ENCODE measurements at places on chromosomes 2 and 18.

DNA sequence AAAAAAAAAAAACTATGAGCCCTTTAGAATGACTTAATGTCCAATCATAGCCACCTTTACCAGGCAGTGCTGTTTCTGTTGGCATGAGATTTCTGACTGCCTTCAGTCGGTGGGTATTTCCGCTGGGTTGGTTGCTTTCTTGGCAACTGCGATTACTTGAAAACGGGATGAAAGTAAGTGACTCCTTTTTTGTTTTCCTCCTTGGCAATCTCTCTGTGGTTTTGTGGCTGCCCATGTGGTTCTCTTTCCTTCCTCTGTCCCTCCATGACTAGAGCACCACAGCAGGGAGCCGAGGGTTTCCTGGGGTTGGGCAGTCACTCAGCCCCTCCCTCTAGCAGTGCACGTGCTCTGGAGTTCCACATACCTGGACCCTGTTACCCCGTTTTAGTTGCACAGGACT, 112.1 kb downstream of the KLHL29 start:
- DNase-seq, result no peak

DNA sequence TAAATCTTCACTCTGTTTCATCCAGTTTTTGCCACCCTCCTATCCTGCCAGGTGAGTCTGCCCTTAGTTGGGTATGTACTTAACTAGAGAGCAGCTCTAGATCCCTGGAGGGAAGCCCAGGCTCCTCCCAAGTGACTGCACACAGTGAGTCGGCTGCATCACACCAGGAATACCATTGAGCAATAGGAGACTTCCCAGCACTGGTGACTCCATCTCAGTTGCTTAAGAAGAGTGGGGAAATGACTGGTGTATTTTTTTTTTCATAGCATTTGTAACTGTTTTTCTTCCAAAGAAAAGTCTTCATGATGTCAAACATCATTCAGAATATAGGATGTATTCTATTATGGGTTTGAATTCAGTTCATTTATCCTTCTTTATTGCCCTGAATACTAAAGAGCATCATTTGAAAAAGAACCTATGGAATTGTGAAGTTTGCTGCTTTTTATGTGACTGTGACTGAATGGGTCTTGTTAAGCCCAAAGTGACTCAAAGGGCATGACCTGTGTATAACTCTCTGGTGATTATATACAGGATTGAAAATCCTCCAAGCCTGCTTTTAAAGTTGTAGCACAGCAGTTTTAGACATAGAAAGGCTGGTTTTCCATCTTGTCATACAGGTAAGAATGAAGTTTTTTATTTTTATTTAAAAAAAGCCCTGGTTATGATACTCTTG, 84.3 kb downstream of the MAP3K20 start:
- DNase-seq, result peak; percentile 95

GRCh38 chr2:110871637-110872036, 139.3 kb downstream of the ACOXL start:
- no peak for DNase-seq

DNA sequence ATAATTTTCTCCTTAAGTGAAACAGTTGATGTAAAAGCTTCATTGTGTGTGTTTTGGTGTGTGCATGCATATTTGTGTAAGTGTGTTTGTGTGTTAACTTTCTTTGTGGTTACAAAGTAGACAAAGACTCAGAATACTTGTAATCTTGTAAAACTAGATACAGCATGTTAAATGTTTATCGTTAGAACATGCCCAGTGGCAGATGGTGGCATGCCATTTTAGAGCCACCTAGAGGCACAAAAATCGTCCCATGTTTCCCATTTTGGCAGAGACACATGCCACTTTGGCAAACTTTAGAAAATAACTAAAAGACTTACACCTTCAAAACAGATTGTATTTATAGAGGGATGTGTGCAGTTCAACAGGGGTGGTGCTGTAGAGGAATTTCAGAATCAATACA, 224.1 kb downstream of the LRP1B start:
- DNase-seq, result no peak

- no peak for DNase-seq
These were observed 13.5 kb downstream of the LMAN1 start for GRCh38 chr18:59345556-59345955.

- no peak for DNase-seq
These were observed 72.3 kb downstream of the FMNL2 start for GRCh38 chr2:152407204-152407721.

DNA sequence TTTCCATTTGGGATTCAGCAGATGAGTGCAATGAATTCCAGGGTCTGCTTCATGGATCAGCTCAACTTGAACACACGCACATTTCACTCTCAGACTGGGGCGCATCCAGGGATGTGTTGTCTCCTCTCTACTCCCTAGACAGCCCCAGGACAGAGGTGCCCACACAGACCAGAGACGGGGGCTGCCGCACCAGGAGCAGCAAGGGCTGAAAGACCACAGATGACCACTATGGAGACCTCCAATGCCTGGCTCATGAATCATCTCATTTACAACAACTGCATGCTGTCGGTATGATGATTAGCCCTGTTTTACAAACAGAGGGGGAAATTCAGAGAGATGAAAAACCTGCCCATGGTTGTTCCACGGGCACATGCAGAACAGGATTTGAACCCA, 63.1 kb downstream of the CYP26B1 start:
- DNase-seq, result no peak

- DNase-seq, result no peak
These were observed 187.3 kb downstream of the PID1 start for GRCh38 chr2:229083606-229084340.

DNA sequence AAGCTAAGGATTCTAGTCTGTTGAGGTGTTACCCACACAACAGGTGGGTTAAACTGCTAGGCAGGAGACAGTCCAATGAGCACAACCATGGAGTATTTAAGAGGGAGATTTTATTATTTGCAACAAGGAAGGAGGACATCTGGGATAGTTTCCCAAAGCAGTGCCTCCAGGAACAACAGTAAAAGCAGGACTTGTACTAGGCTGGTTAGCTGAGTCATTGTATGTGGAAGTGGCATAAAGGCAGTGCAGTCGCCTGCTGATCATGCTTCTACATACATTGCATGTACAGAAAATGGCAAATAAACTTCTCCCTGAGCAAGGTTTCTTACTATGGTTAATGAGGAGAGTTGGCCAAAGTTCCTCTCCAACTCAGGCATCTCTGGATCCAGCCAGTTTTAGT, 46.1 kb upstream of the CYTIP start:
- no peak for DNase-seq

- no peak for DNase-seq
These were observed 364.0 kb downstream of the METTL4 start for GRCh38 chr18:2207294-2207693.

DNA sequence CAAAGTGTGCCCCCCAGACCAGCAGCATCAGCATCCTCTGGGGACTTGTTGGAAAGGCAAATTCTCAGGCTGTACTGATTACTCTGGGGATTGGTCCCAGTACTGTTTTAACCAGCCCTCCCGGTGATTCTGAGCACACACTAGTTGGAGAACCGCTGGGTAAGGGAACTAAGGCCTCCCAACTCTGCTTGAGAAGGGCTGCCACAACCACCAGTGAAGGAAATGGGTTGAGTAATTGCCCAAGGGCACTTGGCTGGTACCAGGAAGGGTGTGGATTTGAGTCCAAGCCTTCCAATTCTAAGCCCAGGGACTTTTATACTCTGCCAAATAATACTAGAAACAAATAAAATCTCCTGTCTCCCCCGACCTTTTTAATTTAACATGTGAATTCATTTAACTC, 219.9 kb downstream of the SETBP1 start:
- DNase-seq, result no peak

DNA sequence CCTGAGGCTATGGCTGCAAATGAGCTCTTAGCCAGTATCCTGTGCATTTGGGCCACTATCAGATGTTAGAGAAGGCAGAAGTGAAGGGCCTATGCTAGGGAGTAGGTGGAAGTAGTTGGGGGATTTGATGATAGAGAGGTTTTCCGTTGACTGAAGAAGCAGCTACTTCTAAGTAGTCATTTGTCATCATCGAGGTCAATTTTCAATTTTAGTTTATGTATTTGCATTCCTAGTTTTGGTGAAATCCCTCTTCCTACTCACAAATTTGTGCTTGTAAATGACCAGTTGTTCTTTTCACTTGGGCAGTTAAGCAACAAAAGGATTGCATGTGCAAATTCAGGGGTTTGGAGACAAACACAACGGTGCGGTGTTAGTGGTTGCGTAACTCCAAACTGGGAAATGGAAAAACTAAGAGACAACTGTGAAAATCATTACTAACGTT, 48.5 kb upstream of the PELI1 start:
- no peak for DNase-seq

- DNase-seq, result no peak
These were observed 105.3 kb upstream of the FAM98A start for GRCh38 chr2:33704406-33704855.

GRCh38 chr2:86382108-86382507, 44.7 kb upstream of the REEP1 start:
- DNase-seq, result no peak

GRCh38 chr2:186595219-186595618, 5.4 kb downstream of the ITGAV start:
- DNase-seq, result no peak

GRCh38 chr2:206083602-206084438, 2.2 kb downstream of the INO80D start:
- DNase-seq, result no peak

GRCh38 chr2:108354136-108354535, 23.6 kb upstream of the SULT1C4 start:
- DNase-seq, result no peak

DNA sequence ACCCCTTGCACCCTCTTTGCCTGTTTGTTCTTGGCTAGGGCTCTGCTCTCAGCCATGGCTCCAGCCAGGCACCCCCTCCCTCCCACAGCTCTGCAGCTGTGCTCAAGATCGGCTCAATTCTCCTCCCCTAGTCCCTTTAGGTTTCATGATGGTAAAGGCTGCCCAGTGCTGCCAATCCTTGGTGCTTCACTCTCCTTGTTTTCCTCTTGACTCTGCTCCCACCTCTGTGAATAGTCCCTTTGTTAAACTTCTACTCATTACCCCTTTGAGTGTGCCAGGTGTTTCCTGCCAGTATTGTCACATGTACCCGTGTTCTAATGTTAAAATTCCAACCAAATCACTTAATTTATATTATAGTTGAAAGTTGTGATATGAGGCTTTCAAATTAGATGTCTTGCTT, 101.0 kb upstream of the CERS6 start:
- no peak for DNase-seq

- DNase-seq, result peak; percentile 15
These were observed 116.8 kb upstream of the PKDCC start for GRCh38 chr2:41930807-41931566.

DNA sequence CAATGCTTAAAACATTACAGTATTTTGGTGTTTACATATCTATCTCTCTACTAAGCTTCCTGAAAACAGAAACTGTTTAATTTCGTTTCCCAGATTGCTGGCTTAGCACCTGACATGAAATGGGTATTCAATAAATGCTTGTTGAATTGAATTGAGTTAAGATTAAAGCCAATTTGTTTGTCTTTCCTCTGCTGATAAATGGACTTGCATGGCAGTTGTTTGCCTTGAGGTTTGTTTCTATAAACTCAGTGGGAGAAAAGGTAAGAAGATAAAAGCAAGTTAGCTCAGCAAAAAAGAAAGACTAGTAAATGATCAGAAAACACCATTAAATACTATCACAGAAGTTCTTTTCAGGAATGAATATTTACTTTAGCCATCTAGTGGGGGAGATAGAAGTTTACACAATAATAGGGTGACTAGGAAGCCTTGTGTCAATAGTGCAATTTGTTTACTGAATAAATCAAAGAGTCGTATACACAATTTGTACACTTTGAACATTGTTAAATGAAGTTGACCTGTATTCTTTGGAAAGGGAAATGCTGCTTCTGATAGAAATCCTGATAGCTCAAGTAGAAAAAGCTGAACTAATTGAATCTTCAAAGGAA, 754.5 kb upstream of the FAM98A start:
- DNase-seq, result no peak

DNA sequence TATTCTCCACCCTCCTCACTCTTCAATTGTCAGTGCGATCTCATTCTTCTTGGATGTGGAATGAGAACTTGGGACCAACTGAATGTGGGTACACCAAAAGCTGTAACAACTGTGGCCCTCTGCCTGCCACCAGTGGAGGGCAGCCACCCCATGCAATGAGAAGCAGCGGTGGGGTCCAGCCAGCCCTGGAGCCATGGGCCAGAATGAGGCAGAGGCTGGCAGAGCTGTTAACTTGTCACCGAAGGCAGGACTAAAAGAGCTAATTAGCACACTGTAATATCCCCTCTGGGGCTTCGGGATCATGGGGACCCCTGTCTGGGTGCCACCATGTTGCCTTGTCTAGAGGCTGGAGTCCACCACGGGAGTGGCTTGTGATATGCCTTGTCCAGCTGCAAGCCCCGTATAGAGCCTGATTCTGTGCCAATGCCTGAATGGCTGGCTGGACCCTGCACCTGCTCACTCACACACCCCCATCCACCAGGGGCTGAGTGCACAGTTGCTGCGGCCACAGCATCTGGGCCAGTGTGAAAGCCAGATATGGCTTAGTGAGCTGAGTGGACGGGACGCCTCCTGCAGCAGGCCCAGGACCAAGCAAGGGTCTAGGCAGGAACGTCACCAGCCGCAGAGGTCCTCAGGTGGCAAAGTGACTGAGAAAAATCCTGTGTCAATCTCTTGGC, 680.5 kb downstream of the DSC3 start:
- DNase-seq, result no peak

DNA sequence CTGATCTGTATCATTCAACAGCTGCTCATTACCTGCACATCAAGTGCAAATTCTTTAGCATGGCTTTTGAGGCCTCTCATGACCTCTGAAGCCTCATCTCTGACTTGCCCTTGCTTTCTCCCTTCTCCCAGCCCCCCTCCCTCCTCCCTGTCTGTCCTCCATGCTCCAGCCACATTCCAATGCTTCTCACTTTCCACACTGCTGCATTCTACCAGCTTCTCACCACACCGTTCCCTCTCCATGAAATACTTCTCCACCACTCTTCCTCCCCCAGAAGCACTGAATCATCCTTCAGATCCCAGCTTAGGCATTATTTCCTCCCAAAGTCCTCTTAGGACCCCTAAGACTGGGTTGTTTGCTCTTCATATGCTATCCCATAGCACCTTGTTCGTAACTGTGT, 26.9 kb downstream of the GCG start:
- DNase-seq, result no peak

GRCh38 chr2:54416166-54416813, 39.8 kb upstream of the SPTBN1 start:
- DNase-seq, result no peak

- no peak for DNase-seq
These were observed 131.4 kb upstream of the SLC1A4 start for GRCh38 chr2:64857581-64858471.

- DNase-seq, result no peak
These were observed 77.4 kb downstream of the KCNF1 start for GRCh38 chr2:10989151-10989550.

DNA sequence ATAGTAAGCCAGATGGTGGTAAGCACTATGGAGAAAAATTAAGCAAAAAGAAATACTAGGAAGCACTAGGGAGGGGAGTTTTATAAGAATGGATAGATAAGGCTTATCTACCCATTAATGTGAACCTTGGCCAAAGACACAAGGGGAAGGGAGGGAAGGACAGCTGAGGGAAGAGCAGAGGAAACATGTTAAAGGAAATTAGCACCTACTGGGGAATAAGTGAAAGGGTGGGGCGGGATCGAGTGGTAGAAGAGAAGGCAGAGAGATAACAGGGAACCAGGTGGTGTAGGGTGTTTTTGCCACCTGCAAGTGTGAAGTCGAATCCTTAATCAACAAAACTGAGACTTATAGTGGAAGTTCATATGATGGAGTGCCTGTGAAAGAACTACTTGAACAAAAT, 1.7 kb downstream of the UNC80 start:
- DNase-seq, result no peak

Data from BJ (cell line).